NCI-H2081 treated with DMSO at 0.1 percent for 48 hours (cell line): ENCODE measurements at places on chromosomes 7 and 10.

- DNase-seq = no peak
These were observed 36.7 kb upstream of the MNX1 start for GRCh38 chr7:157047148-157047547.

GRCh38 chr10:120019568-120019967 is 127.0 kb downstream of the SEC23IP start:
- DNase-seq = no peak

GRCh38 chr7:70870349-70870748 is 261.6 kb upstream of the GALNT17 start:
- DNase-seq = no peak

- peak; percentile 19 for DNase-seq
These were observed 492 bp upstream of the VCL start for GRCh38 chr10:73997461-73997786.

- DNase-seq = no peak
These were observed 25.4 kb upstream of the LRGUK start for GRCh38 chr7:134101716-134102115.

GRCh38 chr7:151661587-151661986 is 141.9 kb upstream of the RHEB start:
- no peak for DNase-seq

GRCh38 chr10:10644676-10645385 is 372.8 kb upstream of the CELF2 start:
- no peak for DNase-seq
